ENCODE measurements at places on chromosomes 13 and 19.

DNA sequence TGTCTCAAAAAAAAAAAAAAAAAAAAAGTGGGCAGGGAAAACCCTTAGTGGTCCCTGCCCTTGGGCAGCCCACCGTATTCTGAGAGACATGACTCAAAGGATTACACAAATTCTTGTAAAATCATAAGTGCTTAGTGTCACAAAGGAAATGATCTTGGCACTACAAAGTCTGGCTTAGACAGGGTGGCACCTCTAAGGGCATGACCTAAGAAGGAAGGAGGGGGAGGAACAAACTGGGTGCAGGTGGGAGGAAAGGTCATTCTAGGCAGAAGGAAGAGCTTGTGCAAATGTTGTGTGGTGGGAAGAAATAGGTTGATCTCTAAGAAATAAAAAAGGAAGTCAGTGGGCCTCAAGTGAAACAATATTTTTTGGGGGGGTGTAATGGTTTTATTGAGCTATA lies 10.4 kb downstream of the PNPLA6 start:
- H3K36me3 ChIP-seq: peaks cover 57% of the 10 kb centered on the region
- H3K27ac ChIP-seq: no peak overlapping the region
- DNase-seq: no peak
- H3K4me3 ChIP-seq: no peak overlapping the region
- H3K27me3 ChIP-seq: no peaks in the 10 kb centered on the region

DNA sequence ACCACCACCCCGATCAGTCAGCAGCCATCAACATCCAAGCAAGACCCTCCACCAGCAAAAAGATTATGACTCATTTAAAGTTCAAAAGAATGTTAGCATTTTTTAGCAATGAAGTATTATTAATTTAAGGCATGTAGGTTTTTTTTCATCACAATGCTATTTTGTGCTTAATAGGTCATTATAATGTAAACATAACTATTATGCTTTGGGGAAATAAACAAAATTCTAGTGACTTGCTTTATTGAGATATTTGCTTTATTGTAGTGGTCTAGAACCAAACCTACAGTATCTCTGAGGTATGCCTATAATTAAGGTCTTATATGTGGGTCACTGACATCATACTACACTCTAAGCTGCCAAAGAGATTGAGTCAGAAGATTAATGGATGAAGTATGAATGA lies 20.0 kb downstream of the KLF12 start:
- DNase-seq: no peak
- no peaks in the 10 kb centered on the region for H3K27me3 ChIP-seq
- no peak overlapping the region for H3K27ac ChIP-seq
- no peaks in the 10 kb centered on the region for H3K36me3 ChIP-seq

GRCh38 chr13:114142640-114143490 lies 10.4 kb upstream of the RASA3 start:
- no peaks in the 10 kb centered on the region for H3K36me3 ChIP-seq
- no peak overlapping the region for H3K27ac ChIP-seq
- H3K4me1 ChIP-seq: peaks cover 24% of the 10 kb centered on the region

- peaks cover 3% of the 10 kb centered on the region for H3K4me1 ChIP-seq
- peak; percentile 99 for DNase-seq
- H3K27ac ChIP-seq: peak overlapping the region; percentile 98
- no peak overlapping the region for H3K4me3 ChIP-seq
- H3K36me3 ChIP-seq: no peaks in the 10 kb centered on the region
- no peaks in the 10 kb centered on the region for H3K27me3 ChIP-seq
These were observed 135.2 kb downstream of the TSHZ3 start for GRCh38 chr19:31214086-31214485.

DNA sequence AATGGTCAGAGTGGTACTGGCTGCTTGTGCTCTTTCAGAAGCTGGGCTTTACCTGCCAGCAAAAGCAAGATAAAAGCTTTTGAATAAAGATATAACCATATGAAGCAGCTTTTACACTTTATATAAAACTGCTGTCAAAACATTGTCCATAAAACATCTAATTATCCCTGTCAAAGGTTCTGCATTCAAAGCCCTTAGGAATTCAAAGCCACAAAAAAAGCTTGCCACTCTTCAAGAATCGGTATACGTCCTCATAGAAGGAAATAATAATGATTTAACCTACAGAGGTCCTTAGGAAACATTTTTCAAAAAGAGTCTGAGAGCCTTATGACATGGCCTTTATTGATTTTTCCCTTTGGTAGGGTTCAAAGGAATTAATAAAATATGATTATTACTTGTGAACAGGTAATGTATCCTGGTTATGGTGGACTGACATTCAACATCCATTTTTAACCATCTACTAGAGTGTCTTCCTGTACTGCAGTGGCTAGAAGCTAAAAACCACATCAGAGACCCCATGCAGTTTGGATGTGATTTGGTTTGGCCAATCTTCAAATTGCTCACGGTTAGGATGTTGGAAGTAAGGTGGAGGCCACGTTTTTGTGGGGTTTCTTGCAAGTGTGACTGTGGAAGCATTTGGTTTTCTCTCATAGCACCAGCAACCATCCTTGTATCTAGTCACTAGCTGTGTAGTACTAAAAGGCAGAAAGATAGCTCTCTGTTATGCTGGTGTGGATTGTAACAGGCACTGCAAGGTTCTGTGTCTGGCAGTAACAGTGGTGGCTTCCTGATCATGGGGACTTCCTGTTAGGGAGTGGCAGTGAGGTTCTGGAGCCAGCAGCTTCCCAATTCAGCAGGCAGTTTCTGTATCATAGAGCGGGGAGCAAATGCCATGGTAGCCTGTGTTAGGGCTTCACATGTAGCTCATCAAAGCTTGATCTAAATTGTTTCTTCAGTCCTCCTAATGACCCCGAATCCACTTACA lies 441.5 kb downstream of the DIAPH3 start:
- H3K27ac ChIP-seq: no peak overlapping the region
- no peak overlapping the region for H3K4me3 ChIP-seq
- no peak for DNase-seq
- no peaks in the 10 kb centered on the region for H3K4me1 ChIP-seq
- no peaks in the 10 kb centered on the region for H3K27me3 ChIP-seq
- H3K36me3 ChIP-seq: no peaks in the 10 kb centered on the region

DNA sequence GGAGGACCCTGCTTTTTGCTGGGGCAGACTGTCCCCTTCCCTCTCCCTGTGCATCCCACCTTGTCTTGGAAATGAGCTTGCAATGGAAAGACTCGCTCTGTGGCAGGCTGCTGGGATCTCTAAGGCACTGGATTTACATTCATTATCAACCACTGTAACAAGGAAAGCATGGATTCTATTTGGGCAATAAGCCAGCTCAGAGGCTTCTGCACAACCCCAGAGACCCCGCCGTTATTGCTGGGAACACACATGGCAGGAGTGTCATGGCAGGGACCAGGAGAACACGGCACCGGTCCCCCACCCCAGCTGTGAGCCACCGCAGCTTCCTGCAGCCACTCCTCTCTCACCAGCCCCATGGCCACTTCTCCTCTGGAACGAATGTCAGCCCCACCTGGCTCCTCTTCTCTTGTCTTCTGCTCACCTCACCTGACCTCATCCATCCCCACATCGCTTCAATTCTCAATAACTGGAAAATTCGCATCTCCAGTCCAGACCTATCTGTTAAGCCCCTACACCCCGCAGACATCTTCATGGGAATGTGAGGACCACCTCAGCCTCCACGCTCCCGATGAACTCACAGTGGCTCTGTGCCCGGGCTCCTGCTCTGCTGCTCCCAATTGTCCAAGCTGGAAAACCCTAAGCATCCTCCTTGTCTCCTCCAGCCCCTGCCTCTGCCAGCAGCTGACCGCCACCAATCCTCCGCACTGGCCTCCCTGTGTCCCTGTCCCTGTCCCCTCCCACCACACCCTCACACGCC lies 181.5 kb downstream of the USP12 start:
- no peak for DNase-seq
- no peaks in the 10 kb centered on the region for H3K4me1 ChIP-seq

DNA sequence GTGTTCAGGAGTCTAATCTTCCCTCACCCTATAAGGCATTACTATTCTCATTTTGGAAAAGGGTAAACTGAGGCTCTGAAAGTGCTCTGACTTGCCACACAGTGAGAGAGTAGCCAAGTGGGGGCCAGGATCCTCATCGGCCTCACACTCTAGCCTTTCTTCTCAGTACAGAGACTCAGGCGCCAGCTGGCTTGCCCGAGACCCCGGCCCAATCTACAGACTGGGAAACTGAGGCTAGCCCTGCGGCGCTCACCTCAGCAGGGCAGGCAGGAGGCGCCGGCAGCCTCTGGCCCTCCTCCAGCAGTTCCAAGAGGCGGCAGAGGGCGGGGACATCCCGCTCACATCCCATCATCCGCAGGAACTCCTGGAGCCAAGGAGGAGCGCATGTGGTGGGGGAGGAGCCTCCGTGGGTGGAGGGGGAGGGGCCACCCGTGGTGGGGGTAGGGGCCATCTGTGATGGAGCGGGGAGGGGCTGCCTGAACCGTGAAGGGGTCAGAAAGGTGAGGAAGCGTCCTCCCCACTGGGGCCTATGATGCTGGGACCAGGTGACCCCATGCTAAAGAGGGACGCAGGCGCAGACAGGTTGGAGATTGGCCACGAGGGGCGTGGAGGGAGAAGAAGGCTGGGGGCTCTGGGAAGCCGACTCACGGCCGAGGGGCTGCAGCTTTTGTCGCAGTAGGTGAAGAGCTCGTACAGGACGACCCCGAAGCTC lies 8.7 kb upstream of the INSL3 start:
- DNase-seq: peak; percentile 55
- H3K27ac ChIP-seq: no peak overlapping the region
- H3K4me3 ChIP-seq: peak overlapping the region; percentile 31
- H3K36me3 ChIP-seq: no peaks in the 10 kb centered on the region

DNA sequence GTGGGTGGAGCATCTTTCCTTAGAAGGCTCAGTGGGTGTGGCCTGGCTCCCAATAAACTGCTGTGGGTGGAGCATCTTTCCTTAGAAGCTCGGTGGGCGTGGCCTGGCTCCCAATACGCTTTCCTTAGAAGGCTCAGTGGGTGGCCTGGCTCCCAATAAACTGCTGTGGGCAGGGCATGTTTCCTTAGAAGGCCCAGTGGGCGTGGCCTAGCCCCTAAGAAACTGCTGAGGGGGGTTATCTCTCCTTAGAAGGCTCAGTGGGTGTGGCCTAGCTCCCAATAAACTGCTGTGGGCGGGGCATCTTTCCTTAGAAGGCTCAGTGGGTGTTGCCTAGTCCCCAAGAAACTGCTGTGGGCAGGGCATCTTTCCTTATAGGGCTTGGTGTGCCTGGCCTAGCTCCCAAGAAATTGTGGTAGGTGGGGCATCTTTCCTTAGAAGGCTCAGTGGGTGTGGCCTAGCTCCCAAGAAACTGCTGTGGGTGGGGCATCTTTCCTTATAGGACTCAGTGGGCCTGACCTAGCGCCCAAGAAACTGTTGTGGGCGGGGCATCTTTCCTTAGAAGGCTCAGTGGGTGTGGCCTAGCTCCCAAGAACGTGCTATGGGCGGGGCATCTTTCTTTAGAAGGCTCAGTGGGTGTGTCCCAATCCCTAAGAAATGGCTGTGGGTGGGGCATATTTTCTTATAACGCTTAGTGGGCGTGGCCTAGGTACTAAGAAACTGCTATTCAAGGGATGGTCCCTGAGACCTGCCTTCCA lies 10.3 kb downstream of the HSH2D start:
- peaks cover 11% of the 10 kb centered on the region for H3K27me3 ChIP-seq
- H3K4me3 ChIP-seq: no peak overlapping the region
- H3K27ac ChIP-seq: no peak overlapping the region
- no peaks in the 10 kb centered on the region for H3K4me1 ChIP-seq
- no peaks in the 10 kb centered on the region for H3K36me3 ChIP-seq
- no peak for DNase-seq

- DNase-seq: no peak
- H3K27ac ChIP-seq: no peak overlapping the region
- H3K36me3 ChIP-seq: no peaks in the 10 kb centered on the region
- H3K27me3 ChIP-seq: no peaks in the 10 kb centered on the region
- no peak overlapping the region for H3K4me3 ChIP-seq
- no peaks in the 10 kb centered on the region for H3K4me1 ChIP-seq
These were observed 6.9 kb downstream of the KIR3DL3 start for GRCh38 chr19:54731191-54731590.

DNA sequence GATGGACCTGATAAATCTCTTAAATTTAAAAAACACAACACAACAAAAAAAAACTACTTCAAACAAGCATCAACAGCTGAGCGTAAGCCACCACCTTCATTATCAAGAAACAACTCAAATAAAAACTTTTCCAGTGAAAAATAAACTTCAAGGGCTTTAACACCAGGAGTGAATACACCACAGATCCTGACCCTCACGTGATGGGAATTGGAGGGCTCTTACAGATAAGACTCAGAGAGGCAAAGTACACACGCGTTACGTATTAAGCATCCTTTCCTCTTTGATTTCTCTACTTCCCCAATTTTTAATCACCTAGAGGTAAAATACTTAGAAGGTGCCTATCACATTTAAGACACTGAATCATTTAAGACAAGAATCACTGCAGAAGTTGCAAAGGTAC lies 573 bp upstream of the STARD13 start:
- DNase-seq: no peak
- H3K4me3 ChIP-seq: no peak overlapping the region
- no peaks in the 10 kb centered on the region for H3K36me3 ChIP-seq

GRCh38 chr13:43861863-43862262 lies 17.7 kb downstream of the CCDC122 start:
- DNase-seq: no peak
- H3K36me3 ChIP-seq: no peaks in the 10 kb centered on the region
- no peak overlapping the region for H3K4me3 ChIP-seq
- no peaks in the 10 kb centered on the region for H3K27me3 ChIP-seq
- H3K27ac ChIP-seq: no peak overlapping the region

- no peak for DNase-seq
- H3K36me3 ChIP-seq: peaks cover 28% of the 10 kb centered on the region
- H3K4me3 ChIP-seq: no peak overlapping the region
- no peaks in the 10 kb centered on the region for H3K27me3 ChIP-seq
- H3K4me1 ChIP-seq: peaks cover 26% of the 10 kb centered on the region
- no peak overlapping the region for H3K27ac ChIP-seq
These were observed 41.5 kb downstream of the NFIC start for GRCh38 chr19:3407556-3408516.

DNA sequence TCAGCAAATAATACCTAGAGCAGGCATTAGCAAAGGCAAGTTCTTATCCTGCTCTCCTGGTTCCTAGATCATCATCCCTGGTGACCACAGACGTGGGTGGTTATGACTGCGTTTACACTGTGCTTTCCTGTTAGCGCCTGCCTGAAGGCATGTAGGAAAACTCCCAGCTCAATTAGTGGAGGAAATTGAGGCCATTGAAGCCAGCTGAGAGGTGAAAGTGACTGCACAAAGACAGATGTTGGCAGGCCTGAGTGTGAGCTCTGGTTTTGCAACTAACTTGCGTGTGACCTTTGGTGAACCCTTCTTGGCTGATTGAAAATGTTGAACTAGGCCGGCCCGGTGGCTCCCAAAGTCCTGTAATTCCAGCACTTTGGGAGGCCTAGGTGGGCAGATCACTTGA lies 17.5 kb upstream of the NWD1 start:
- no peak overlapping the region for H3K4me3 ChIP-seq
- H3K27me3 ChIP-seq: no peaks in the 10 kb centered on the region
- DNase-seq: peak; percentile 87
- H3K4me1 ChIP-seq: no peaks in the 10 kb centered on the region
- no peak overlapping the region for H3K27ac ChIP-seq
- H3K36me3 ChIP-seq: no peaks in the 10 kb centered on the region

GRCh38 chr19:49614096-49614833 lies 23.3 kb downstream of the PRR12 start:
- H3K27ac ChIP-seq: peak overlapping the region; percentile 42
- H3K4me1 ChIP-seq: peaks cover 20% of the 10 kb centered on the region
- peak overlapping the region; percentile 50 for H3K4me3 ChIP-seq
- H3K36me3 ChIP-seq: peaks cover 67% of the 10 kb centered on the region
- peak; percentile 96 for DNase-seq
- no peaks in the 10 kb centered on the region for H3K27me3 ChIP-seq
